ENCODE measurements at places on chromosomes 2 and 18.

- DNase-seq: no peak
Measured at GRCh38 chr2:7971841-7972240, 710.0 kb upstream of the ID2 start.

DNA sequence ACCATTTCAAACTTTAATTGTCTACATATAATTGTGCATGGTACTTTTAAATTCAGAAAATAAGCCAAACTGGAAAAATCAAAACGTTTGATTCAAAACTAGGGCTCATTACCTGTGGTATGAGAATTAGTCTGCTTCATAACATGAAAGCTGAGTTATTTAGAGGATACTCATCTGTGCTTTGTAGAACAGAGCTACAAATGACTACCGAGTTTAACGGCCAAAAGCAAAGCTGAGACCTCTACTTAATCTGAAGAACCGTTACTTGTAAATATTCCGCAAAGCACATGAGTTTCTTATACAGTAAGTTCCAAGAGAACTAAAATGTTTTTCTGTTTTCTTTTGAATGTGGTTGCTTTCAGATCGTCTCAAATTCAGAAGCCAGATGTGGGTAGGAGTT is 123.7 kb upstream of the SMAD7 start:
- DNase-seq: no peak

DNA sequence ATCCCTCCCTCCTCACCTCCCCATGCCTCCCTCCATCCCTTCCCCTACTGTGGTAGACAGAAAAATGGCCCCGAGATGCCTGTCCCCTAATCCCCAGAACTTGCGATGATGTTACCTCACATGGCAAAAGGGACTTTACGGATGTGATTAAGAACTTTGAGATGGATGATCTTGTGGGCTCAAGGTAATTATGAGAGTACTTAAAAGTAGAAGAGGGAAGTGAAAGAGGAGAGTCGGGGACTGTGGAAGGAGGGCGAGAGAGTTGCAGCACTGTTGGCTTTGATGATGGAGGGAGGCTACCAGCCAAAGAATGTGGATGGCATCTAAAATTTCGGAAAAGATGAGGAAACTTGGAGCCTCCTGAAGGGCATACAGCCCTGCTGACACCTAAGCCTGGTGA is 66.5 kb downstream of the AGAP1 start:
- no peak for DNase-seq

DNA sequence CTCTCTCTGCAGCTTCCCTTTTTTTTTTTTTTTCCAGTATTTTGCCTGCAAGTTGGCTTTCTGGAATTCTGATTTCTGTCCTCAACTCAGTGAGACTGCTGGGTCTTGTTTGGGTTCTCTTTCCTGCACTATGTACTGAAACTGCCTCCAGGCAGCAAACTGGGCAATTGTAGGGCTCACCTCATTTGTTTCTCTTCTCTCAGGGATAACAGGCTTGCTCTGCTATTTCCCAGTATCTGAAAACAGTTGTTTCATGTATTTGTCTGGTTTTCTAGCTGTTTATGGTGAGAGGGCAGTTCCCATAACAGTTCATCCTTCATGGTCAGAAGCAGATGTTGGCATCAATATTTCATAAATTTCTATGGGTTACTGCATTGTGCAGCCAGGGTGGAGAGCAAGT is 206.0 kb downstream of the CYRIA start:
- no peak for DNase-seq

DNA sequence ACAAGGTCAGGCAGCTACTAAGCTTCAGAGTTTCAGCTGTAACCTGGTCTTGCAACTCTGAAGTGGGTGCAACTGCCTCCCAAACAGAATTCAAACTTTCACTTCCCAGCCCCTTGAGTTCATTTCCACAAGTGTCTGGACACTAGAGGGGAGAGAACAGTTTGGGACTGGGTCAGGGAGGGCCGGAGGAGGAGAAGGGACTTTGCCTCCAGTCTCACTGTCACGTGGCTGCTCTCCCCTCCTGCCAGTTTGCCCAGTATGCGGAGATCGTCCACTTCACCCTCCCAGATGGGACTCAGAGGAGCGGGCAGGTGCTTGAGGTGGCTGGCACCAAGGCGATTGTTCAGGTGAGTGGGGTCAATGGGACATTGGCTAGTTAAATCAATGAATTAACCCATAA is 20.6 kb upstream of the ANKRD53 start:
- no peak for DNase-seq

DNA sequence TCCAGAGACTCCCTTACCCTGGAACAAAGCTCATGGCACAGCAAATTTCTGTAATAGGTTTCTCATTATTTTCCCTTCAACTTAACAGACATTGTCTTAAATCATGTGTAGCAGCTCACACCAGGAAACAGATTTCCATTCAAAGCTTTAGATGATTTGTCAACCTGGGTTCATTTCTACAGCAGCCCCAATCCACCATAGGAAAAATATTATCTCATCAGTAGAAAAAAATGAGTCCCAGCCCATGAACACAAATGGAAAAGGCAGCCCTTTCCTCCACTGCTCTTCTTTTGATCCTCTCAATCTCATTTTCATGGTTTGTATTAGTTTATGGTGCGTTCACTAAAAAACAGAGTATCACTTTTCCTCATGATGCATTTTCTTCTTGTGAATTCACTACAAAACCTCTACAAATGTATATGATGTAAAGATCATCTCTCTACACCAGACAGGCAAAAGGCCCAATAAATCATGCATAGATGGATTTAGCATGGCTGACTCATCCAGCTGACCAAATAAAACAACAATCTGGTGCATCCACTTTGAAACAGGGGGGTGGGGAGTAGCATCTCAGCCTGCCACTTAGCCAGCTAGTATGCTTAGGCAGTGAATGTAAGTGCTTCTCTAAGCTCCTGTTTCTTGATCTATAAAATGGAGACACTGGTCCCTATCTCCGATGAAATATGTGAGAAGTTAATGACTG is 78.6 kb downstream of the SATB2 start:
- peak; percentile 44 for DNase-seq

- DNase-seq: peak; percentile 96
Measured at GRCh38 chr2:237291138-237291792, 122.7 kb downstream of the COL6A3 start.

- DNase-seq: no peak
Measured at GRCh38 chr2:218360453-218360852, 3.8 kb downstream of the CATIP start.

GRCh38 chr2:218033208-218033589 is 30.4 kb upstream of the TNS1 start:
- DNase-seq: no peak

DNA sequence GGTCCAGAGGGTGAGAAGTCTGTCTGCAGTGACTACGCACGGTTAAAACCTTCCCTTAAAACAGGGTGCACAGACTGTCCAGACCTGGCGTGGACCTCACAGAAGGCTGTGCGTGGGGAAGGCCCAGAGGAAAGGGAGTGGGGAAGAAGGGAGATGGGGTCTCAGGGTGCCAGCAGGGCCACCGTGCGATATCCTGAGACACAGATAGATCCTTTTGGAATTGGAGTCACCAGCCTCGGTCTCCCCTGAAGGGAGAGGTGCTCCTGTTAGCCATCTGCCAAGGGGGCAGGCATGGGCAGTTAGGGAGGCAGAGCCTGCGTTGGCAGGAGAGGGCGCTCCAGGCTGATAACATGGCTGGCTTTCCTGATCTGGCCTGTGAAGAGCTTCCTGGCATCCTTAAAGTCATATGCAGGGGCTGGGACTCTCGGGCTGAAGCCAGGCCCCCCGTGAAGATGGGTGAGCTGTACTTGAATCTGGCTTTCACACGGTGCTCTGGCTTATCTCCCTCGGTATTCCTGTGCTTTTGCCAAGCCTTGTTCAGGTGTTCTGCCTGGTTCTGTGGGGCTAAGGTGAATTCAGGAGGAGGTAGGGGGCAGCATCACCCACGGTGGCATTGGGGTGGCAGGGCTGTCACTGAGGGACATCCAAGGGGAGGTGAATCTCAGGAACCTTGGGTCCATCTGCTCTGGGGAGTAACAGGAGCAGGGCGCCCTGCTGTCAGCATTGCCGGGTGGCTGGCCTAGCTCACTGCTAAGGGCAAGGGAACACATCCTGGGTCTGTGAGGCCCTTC is 107.2 kb upstream of the SMAD2 start:
- no peak for DNase-seq

DNA sequence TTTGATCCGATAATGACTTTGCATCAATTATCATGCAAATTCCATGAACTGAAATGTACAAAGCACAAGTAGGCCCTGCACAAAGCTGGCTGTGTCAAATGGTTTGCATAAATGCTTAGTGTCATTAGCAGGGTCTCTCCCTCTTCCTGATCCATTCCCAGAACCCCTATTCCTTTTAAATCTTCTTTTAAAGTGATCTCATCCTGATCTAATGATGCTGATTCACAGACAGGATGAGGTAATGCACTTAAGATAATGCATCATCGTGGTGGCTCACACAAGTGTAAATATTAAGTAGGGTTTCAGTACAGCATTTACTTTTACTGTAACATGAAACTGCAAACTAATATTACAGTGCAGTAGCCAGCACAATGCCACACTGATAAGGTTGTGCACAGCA is 304.8 kb upstream of the SOX11 start:
- DNase-seq: peak; percentile 49

- peak; percentile 19 for DNase-seq
Measured at GRCh38 chr2:178819992-178820391, 12.8 kb upstream of the TTN start.

GRCh38 chr2:196404276-196404675 is 232.9 kb upstream of the STK17B start:
- no peak for DNase-seq

DNA sequence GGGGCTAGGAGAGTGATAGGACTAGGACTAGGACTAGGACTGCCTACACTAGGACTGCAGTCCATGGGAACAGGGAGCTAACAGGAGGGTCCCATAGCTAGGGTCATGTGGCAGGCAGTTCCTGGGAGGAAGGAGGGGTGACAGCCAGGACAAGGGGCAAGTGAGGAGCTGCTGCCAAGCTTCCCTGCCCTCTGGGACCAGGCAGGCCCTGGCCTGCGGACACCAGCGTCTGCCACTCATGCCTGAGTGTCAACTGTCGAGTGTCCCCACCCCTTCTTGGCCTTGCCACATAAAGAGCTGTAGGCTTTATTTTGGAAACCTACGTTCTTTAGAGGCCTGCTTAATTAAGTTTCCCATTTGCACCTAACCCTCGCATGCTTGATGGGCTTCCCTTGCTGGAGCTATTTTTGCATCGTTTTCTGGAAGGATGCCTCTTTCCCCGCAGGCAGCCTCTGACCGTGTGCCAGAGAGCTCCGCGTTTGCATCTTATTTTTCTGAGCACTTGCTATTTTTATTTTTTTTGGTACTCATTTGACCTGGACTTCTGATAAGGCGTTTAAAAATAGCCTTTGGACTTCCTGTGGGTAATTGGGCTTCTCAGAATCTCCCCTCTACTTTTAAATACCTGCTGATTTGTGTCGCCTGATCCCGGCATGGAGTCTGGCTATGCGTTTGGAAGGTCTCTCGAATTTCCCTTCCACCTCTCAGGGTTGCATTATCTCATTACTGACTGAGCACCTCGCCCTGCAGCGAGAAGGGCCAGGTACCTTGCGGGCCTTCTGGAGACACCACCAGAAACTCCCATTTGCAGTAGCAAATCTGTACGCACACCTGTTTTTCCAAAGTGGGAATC is 66.4 kb downstream of the SH3RF3 start:
- no peak for DNase-seq

GRCh38 chr18:62387257-62387656 is 62.1 kb downstream of the TNFRSF11A start:
- DNase-seq: no peak

GRCh38 chr18:26764586-26764985 is 100.9 kb downstream of the AQP4 start:
- no peak for DNase-seq

- DNase-seq: no peak
Measured at GRCh38 chr2:111169268-111169667, 48.6 kb downstream of the BCL2L11 start.

- DNase-seq: no peak
Measured at GRCh38 chr2:104375206-104375605, 478.7 kb upstream of the POU3F3 start.

DNA sequence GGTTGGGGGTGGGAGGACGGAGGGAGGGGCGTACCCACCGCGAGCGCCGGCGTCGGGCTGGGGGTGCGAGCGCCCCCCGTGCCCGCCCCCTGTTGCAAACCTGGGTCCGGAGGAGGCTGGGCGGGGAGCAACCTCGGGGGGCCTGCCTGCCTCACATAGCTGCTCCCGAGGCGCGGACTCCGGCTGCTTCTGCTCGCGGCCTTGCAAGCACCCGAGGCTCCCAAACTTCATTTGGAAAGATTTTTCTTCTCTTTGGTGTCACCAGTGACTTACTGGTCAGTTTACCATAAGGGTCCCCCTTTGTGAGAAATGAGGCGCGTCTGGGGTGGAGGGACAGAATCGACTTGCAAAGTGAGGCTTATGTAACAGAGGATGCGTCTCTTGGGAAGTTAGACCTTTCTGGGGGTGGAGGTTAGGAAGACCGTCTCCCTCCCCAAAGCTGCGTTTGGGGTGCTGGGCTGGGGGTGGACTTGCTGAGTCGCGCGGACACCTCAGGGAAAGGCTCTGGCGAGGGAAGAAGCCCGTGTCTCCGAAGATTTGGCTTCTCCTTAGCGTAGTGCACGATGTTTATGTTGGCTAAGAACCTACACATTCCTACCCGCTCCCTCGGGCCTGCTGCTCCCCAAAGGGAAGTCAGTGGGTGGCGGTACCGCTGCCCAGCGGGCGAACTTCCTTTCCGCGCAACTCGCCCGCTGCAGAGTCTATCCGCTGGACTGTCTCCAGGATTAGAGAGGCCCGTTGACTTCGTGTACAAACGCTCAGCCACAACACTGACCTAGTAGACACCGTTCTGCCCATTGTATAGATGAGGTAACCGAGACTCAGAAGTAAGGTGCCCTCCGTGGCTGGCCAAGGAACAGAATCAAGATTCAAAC is 559 bp downstream of the TMEM37 start:
- DNase-seq: peak; percentile 41

DNA sequence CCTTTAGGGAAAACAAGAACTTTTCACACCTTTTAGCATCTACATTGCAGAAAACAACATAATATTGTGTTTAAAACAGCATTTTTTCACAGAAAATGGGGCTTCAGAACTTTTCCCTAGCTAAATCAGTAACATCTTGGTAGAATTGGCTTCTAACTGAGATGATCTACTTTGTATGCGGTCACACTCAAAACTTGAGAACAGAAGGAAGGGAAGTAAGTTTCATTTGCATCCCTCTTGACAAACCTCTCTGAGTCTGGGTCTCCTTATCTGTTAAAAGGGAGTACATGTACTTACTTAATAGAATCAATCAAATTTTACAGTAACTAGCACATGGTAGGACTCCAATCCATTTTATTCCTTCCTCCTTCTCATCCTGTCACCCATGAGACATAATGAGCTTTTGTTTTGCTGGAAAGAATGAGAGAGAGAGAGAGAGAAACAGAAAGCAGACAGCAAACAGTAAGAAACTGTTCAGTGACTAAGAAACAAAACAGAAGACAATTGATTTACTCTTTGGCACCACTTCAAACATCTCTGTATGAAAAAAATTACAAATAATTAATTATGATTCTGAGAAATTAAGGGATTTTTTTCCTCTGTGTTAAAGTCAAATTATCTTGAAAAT is 387.3 kb downstream of the SATB2 start:
- DNase-seq: peak; percentile 31

DNA sequence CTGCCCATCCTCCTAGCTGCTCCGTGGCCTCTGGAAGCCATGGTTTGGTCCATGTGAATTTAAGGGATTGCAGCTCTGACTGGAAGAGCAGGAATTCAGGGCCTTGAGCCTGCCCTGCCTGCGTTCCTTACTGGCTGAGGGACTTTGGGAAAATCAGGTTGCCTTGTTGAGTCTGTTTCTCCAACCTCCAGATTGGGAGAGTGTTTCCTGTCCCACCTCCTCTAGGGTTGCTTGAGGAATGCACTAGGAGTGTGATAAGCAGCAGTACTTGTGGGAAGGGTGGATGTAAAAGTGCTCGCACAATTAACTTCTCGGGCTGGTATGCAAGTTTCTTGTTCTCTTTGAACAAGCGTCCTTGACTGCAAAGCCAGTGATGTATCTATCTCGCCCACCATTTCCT is 84.4 kb upstream of the YWHAQ start:
- DNase-seq: no peak

Measured in HT1080 (cell line).